ENCODE measurements at places on chromosomes 12 and 14.

DNA sequence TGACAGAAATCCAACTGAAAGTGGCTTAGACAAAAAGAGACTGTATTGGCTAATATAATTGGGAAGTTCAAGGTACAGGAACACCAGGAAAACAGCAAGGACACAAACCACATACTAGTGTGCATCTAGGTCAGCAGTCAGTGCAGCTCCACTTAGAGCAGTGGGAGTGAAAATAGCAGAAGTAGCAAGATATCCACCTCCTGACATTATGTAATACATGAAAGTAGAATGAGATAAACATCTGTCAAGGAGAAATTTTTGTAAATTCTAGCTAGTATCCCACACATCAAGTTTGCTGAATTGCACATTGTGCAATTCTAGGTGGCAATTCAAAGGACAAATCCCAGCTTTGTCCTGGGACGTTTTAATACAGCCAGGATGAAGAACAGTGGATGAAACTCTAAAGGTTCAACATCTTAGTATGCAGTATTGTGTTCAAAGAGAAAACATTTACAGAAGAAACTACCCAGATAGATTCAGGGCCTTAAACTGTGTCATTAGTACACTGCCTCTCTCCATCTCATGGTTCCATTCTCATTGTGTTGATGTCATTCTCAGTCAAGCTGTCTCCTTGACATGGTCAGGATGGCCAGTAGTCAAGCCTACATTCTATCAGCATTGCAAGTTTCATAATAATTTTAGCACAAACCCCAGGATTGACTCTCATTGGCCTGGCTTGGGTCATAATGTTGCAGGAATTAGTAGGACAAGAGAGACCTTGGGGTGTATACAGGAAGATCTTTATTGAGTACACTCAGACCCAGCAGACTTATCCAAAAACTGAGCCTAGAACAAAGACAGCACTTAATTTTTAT is 56.8 kb downstream of the SDR9C7 start:
- DNase-seq, result no peak

DNA sequence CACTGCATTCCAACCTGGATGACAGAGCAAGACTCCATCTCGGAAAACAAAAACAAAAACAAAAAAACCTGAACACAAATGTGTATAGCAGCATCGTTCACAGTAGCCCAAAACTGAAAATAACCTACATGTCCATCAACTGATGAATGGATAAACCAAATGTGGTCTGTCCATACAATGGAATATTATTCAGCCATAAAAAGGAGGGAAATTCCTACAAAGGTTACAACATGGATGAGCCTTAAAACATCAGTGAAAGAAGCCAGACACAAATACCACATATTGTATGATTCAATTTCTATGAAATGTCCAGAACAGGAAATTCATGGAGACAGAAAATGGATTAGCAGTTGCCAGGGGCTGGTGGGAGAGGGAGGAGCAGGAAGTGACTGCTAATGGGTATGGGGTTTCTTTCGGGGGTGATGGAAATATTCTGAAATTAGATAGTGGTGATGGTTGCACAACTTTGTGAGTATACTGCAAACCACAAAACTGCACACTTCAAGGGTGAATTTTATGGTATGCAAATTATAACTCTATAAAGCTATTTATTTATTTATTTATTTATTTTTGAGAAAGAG is 4.0 kb downstream of the MYL2 start:
- no peak for DNase-seq

DNA sequence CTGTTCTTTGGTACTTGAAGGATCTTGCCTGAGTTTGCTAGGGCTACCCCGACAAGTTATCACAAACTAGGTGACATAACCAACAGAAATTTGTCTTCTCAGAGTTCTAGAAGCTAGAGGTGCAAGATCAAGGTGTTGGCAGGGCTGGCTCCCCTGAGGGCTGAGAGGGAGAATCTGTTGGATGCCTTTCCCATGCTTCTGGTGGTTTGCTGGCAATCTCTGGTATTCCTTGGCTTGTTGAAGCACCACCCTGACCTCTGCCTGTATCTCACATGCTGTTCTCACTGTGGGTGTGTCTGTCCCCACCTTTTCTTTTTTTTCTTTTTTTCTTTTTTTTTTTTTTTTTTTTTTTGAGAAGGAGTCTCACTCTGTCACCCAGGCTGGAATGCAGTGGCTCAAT is 81.2 kb downstream of the VCPKMT start:
- no peak for DNase-seq

GRCh38 chr14:80615831-80616230 is 325.7 kb downstream of the CEP128 start:
- DNase-seq, result no peak

DNA sequence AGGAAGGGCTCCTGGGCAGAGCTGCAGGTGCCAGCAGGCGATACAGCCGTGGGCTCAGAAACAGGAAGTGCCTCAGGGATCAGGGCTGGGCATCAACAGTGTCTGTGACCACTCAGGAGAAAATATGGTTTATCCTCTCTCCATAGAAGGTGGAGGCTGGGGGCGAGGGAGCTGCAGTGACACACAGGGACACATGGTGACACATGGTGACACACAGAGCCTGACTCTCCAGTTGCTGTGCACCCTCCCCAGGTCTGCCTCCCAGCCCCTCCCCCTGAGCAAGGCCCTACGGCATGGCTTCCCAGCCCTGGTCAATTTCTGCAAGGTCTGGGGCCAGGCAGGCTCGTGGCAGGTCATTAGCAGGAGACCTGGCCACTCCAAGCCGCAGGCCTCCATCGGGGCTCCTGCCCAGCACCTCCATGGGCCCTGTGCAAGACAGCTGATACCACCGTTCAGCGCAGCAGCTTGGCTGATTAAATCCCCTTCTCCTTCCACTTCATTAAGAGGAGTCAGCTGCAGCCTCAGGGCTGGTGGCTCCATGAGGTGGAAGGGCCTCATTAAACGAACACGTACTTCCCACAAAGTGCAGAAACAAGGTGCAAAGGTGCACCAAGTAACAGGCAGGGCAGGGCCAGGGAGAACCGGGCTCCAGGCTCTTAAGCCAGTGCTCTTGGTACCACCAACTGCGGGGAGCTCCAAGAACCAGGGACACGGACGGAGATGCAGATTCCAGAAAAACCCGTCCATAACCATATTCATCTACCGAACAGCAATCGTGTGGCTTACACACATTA is 60.7 kb downstream of the CCNK start:
- DNase-seq, result no peak

DNA sequence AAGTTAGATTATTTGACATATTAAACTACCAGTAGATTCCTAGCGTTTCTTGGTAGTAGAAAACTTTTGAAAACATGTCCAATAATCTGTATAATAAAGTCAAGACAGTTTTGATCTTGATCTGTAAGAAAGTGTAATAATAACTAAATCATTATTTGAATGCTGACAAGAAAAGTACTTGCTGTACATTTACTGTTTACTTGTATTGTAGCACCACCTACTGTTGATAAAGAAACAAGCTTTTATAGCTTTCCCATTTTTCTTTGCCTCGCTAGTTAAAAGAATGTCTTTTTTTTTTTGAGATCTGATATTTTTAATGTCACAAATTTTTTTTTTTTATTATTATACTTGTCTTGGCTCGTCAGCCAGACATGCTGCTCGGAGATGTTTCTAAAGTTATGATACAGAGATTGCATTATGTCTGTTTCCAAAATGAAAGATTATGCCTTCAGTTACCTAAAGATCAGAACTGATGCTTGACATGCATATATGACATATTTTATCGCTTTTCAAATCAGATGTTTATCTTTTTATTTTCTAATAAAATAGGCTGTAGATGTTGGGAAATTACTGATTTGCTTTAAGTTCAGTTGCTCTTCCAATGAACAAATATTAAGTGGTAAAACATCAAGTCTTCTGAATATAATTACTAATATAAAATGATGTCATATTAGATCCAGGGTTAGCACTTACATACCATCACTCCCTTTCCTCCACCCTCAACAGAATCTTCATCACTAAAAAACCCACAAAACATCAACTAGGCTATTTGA is 140.5 kb downstream of the AKAP6 start:
- no peak for DNase-seq

All from GDM1 (cell line).